ENCODE measurements at places on chromosomes 12 and 14. TPM values are rescaled to one million over a fixed set of nuclear protein-coding genes. Genes with fewer than 3 reads are reported as not detected.

Gene ST8SIA1
- 2.3 TPM for total RNA-seq

Gene LUM
- total RNA-seq = 0.28 TPM

Gene KLRF1
- not detected for total RNA-seq

Gene DPF3
- 0.31 TPM for total RNA-seq

Gene NKX2-1
- not detected for total RNA-seq

Gene DPPA3
- 3.9 TPM for total RNA-seq

Gene SPIC
- not detected for total RNA-seq

Gene GPRC5A
- 1.3 TPM for total RNA-seq

Gene WSCD2
- total RNA-seq = 1.6 TPM

Gene NTN4
- total RNA-seq = 2.1 TPM

Gene SLC39A5
- 0.62 TPM for total RNA-seq

DNA sequence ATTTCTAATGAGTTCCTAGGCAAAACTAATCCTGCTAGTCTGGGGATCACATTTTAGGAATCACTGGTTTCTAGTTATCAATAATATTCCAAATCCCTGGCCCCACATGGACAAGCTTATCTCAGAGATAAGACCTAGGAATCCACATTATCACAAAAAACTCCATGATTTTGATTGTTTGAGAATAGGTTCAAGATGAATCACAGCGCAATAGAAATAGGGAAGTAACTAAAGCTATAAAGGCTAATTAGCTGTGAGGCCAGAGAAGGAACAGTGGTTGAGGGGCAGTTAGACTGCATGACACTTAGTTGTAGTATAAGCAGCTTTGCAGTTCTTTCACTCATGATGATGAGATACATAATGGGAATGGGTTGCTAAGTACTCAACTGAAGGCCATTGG is 13.1 kb upstream of the ATP5F1B start:
- H3K36me3 ChIP-seq = peaks cover 23% of the 10 kb centered on the region
- no peak for DNase-seq
- H3K27ac ChIP-seq = no peak overlapping the region
- no peak overlapping the region for H3K4me3 ChIP-seq
- peaks cover 5% of the 10 kb centered on the region for H3K27me3 ChIP-seq
- no peaks in the 10 kb centered on the region for H3K4me1 ChIP-seq

- H3K4me1 ChIP-seq = peaks cover 10% of the 10 kb centered on the region
- DNase-seq = no peak
- H3K27me3 ChIP-seq = peaks cover 90% of the 10 kb centered on the region
- no peak overlapping the region for H3K27ac ChIP-seq
Observed at GRCh38 chr14:101687756-101688546, 73.6 kb upstream of the PPP2R5C start.

DNA sequence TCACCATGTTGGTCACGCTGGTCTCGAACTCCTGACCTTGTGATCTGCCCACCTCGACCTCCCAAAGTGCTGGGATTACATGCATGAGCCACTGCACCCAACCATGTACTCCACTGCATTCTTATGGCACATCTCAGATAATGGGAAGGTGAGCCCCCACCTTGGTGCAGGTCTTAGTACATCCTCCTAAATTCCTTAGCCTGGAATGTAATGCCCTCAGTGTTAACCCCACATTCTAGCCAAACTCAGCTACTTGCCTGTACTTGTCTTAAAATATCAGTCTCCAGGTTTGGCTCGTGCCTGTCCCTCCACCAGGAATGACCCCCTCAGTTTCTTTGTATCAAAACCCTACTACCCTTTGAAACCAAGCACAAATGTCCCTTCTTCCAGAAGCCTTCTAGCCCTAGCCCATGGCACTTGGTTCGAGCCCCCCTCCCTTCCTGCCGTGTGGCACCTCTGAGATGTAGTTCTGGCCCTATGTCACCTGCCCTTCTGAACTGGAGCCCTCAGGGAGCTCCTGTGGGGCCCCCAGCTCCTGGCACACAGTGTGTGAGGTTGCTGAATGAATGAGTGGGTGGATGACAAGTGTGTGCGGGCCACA is 8.4 kb downstream of the KCNH3 start:
- peaks cover 23% of the 10 kb centered on the region for H3K4me1 ChIP-seq
- no peak overlapping the region for H3K27ac ChIP-seq
- H3K4me3 ChIP-seq = no peak overlapping the region
- no peak for DNase-seq

DNA sequence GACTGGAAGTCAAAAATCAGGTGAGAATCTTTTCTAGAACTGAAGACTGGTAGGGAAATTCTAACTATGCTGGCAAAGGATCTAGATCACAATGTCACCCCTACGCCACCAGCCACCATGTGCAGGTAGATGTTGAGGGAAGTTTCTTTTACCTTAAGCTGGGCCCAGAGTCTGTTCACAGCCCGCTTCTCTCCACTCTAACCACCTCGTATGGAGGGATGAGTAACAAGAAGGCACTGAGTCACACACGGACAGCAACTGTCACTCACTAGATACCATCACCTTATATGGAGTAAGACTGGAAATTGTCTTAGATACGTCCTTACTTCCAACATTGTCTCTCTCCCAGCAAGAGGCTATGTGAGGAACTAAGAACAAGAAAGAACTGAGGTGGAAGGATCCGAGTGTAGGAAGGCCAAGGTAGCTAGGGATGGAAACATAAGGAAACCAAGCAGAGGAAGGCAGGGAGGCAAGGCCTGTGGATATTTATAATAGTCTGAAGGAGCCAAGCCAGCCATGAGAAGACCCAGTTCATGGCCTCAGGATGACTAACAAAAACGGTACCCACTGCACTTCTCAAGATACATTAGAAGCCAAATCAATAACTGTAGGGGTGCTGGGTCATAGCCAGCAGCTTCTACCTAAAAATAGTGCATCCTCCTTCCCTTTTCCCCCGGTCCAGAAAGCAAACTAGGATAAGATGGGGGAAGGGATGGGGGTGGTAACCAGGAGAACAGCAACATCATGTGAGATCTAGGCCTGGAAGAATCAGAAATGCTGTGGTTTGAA is 15.5 kb downstream of the REM2 start:
- DNase-seq = no peak
- H3K4me3 ChIP-seq = no peak overlapping the region
- peaks cover 12% of the 10 kb centered on the region for H3K4me1 ChIP-seq
- H3K27me3 ChIP-seq = peaks cover 54% of the 10 kb centered on the region
- peaks cover 26% of the 10 kb centered on the region for H3K36me3 ChIP-seq
- H3K27ac ChIP-seq = no peak overlapping the region

GRCh38 chr14:33636716-33637115 is 314.2 kb downstream of the EGLN3 start:
- H3K27me3 ChIP-seq = no peaks in the 10 kb centered on the region
- no peak for DNase-seq
- no peak overlapping the region for H3K27ac ChIP-seq
- H3K4me3 ChIP-seq = no peak overlapping the region
- H3K36me3 ChIP-seq = no peaks in the 10 kb centered on the region
- peaks cover 22% of the 10 kb centered on the region for H3K4me1 ChIP-seq

- no peak overlapping the region for H3K4me3 ChIP-seq
- no peak overlapping the region for H3K27ac ChIP-seq
- no peaks in the 10 kb centered on the region for H3K27me3 ChIP-seq
Observed at GRCh38 chr14:64605926-64606685, 56.3 kb downstream of the PPP1R36 start.

DNA sequence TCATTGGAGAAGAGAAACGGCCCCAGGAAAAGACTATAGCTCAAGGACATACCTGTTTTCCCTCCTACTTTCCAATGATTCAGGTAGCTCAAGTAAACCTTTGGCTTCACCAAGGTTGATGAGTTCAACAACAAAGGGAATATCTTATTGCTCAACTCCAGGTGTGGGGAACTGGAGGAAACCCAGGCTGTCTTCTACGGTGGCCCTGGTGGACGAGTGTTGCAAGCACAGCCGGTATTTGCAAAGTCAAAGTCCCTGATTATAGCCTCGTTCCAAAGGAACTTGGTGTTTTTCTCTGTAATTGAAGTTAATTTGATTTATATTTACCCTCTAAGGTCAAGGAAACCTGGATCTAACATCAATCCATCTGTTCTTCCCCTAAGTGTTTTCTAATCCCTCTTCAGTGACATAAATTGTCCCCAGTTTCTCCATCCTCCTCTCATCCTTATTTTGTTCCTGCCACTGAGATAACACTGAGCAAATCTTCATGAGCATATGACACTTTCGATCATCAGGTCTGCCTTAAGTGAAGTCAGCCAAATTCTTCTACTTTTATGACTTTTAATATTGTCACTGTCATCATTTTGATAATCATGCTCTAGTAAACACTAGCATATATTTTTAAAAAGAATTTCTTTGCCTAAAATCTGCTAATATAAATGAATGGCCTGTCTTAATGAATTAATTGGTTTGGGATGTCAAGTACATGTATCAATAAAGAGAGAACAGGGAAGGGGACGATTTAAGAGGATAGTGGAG is 174.6 kb upstream of the TBX3 start:
- no peak overlapping the region for H3K4me3 ChIP-seq
- peak; percentile 36 for DNase-seq
- H3K4me1 ChIP-seq = no peaks in the 10 kb centered on the region
- H3K27ac ChIP-seq = no peak overlapping the region
- H3K27me3 ChIP-seq = no peaks in the 10 kb centered on the region
- H3K36me3 ChIP-seq = peaks cover 4% of the 10 kb centered on the region

- DNase-seq = peak; percentile 63
- no peak overlapping the region for H3K4me3 ChIP-seq
- H3K27ac ChIP-seq = peak overlapping the region; percentile 76
- H3K4me1 ChIP-seq = peaks cover 12% of the 10 kb centered on the region
- H3K36me3 ChIP-seq = peaks cover 16% of the 10 kb centered on the region
- H3K27me3 ChIP-seq = no peaks in the 10 kb centered on the region
Observed at GRCh38 chr12:123237646-123238329, 4.6 kb downstream of the MTRFR start.

- H3K27me3 ChIP-seq = peaks cover 7% of the 10 kb centered on the region
- no peak overlapping the region for H3K27ac ChIP-seq
- peaks cover 16% of the 10 kb centered on the region for H3K36me3 ChIP-seq
- no peak overlapping the region for H3K4me3 ChIP-seq
Observed at GRCh38 chr12:104425614-104426013, 31.1 kb upstream of the CHST11 start.

GRCh38 chr12:86015026-86015425 is 140.9 kb downstream of the NTS start:
- H3K27ac ChIP-seq = no peak overlapping the region
- H3K4me3 ChIP-seq = no peak overlapping the region
- no peaks in the 10 kb centered on the region for H3K27me3 ChIP-seq
- H3K4me1 ChIP-seq = no peaks in the 10 kb centered on the region

DNA sequence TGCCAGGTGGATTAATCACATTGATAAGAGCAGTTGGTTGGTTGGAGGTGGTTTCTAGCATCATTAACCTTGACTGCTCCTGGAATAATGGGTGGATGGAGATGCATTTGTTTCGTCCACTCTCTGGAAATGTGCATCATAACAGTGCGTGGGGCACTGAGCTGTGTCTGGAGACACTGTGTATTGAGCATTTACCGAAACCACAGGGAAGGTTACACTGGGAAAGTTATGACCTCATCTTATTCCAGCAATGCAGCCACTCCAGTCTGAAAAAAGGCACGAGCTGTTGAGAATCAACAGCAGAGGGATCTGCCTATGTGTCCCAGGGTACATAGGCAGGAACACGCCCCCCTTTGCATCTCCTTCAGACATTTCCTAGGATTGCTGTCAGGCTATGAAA is 27.2 kb downstream of the RNFT2 start:
- peak overlapping the region; percentile 49 for H3K27ac ChIP-seq
- H3K4me3 ChIP-seq = no peak overlapping the region
- peaks cover 26% of the 10 kb centered on the region for H3K36me3 ChIP-seq

- H3K4me3 ChIP-seq = no peak overlapping the region
- no peak for DNase-seq
- H3K4me1 ChIP-seq = no peaks in the 10 kb centered on the region
- no peak overlapping the region for H3K27ac ChIP-seq
Observed at GRCh38 chr12:74527491-74527890, 10.1 kb upstream of the ATXN7L3B start.

- H3K4me3 ChIP-seq = peak overlapping the region; percentile 58
- H3K27ac ChIP-seq = peak overlapping the region; percentile 90
- H3K4me1 ChIP-seq = peaks cover 7% of the 10 kb centered on the region
- H3K36me3 ChIP-seq = no peaks in the 10 kb centered on the region
- no peaks in the 10 kb centered on the region for H3K27me3 ChIP-seq
Observed at GRCh38 chr14:51776102-51776894, 84.1 kb upstream of the GNG2 start.

DNA sequence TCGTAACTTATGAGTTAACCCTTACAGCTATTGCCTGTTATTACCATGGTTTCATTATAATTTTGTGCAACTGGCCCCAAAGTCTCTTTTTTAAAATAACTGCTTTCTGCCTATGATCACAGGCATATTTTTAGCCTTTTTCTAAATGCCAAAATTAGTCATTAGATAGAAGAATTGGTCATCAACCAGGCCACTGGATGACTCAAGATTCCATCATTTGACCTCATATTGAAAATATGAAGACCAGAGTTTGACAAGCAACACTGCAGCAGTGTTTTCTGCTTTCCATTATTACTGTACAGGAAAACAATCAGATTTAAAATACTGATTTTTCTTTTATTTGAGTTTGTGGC is 54.7 kb upstream of the OTOGL start:
- H3K36me3 ChIP-seq = no peaks in the 10 kb centered on the region
- H3K4me1 ChIP-seq = peaks cover 15% of the 10 kb centered on the region
- H3K27ac ChIP-seq = no peak overlapping the region
- no peak overlapping the region for H3K4me3 ChIP-seq

DNA sequence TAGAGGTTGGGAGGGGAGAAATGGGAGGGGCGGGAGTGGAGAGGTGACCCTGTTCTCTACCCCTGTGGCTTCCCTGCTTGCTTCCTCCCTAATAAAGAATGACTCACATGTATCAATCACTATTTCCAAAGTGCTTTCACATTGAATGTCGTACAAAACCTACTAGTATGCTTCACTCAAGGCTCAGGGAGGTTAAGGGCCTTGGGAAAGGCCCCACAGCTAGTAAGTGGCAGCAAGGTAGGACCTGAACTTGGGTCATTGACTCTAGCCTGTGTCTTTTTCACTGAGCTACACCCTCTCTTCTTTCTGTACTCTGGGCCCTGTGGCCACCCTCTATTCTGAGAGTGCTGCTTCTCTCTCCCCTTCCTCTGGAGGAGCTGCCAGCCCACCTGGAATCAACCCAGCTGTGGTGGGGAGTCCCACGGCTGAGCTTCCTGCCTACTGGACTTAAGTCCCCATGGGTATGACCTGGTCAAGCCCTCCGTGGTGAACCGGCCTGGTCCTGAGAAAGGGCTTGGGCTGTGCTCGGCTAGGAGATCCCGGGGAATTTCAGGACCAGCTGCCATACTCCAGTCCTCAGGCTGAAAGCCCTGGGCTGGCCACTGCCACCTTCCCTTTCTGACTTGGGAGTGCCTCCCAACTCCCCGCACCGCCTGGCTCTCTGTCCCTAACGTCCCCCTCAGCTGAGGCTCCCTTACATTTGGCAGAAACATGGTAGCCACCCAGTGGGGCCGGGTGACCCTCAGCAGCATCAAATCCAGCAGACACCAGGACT is 13.0 kb downstream of the SLC48A1 start:
- H3K36me3 ChIP-seq = peaks cover 50% of the 10 kb centered on the region
- no peak overlapping the region for H3K4me3 ChIP-seq
- no peaks in the 10 kb centered on the region for H3K27me3 ChIP-seq

- DNase-seq = no peak
- H3K36me3 ChIP-seq = no peaks in the 10 kb centered on the region
- no peak overlapping the region for H3K27ac ChIP-seq
- peaks cover 44% of the 10 kb centered on the region for H3K4me1 ChIP-seq
Observed at GRCh38 chr12:27342536-27342935, 9.9 kb downstream of the BMAL2 start.

Measured in WTC11 (cell line).